ENCODE measurements at places on chromosomes 2 and 18.

- DNase-seq: no peak
Observed at GRCh38 chr2:162103443-162104009, 29.5 kb upstream of the DPP4 start.

DNA sequence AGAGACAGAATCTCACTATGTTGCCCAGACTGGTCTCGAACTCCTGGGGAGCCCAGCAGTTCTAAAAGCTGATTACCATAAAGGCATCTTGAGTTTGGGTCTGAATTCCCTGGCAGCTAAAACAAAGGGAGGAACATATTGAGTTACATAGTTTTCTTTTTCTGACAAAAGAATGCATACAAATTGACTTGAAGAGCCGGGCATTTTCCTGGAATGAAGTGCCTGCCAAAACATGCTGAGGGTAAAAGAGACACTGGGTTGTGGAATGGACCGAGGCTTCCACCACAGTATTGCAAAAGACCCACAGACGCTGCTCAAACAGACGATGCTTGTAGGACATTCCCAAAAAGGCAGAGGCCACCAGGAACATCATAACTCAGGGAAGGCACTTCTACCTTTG is 35.1 kb upstream of the ROCK2 start:
- DNase-seq: no peak

GRCh38 chr2:59167514-59167913 is 926.4 kb upstream of the FANCL start:
- no peak for DNase-seq

DNA sequence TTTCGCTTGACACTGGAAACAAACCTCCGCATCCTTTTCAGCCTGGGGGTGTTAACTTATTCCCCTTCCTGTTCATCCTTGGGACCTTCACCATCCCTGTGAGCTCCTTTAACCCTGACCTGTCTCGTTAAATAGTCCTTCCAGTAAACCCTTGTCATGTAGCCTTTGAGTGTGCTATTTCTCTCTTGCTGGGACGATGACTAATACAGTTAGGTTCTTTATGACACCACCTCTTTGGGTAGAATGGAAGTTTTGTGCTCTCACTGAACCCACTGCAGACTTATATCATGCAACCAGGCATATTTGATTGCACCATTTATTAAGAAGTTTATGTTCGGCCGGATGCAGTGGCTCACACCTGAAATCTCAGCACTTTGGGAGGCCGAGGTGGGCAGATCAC is 40.5 kb upstream of the GAREM1 start:
- no peak for DNase-seq

DNA sequence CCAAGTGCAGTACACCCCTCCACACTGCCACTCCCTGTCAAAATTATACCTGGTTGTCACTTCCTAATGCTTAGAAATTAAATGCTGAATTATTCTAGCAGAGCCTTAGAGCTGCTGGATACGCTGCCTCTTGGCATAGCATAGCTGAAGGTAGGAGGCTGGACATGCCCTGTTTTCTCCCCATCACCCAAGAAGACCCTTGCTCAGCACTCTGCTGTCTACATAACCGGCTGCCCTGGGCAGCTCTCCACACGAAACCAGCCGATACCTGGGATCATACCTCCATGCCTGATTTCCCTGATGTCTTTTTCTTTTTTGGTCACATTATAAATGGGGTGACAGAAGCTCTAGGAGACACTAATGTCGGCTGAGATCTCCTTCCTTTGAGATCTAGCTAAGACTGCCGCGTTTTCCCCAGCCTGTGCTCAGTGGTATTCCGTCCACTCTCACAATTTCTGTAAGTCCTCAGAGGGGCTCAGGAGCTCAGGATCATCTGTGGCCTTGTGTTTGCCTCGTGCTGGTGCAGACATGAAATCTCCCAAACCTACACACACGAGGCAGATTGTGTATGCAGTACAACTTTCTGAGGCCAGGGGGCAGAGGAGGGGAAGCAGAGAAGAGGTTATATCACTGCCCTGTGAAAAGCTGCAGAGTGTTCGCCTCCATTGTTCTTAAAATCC is 13.5 kb upstream of the ZAP70 start:
- peak; percentile 60 for DNase-seq

DNA sequence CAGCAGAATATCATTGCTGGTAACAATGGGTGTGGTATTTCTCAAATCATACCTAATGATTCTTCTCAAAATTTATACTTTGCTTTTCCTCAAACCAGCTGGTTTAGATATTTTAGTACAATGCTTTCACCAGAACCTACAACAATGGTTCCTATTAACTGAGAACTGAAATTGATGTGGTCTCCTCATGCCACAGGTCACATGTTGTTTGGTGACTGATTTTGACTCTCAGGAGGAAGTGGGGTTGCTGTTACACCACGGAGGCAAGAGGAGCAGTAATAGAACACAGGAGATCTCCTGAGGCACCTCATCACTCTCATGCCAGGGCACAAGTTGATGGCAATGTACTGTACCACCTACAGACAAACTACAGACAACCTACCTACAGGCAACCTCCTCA is 3.0 kb upstream of the CEP68 start:
- DNase-seq: no peak

DNA sequence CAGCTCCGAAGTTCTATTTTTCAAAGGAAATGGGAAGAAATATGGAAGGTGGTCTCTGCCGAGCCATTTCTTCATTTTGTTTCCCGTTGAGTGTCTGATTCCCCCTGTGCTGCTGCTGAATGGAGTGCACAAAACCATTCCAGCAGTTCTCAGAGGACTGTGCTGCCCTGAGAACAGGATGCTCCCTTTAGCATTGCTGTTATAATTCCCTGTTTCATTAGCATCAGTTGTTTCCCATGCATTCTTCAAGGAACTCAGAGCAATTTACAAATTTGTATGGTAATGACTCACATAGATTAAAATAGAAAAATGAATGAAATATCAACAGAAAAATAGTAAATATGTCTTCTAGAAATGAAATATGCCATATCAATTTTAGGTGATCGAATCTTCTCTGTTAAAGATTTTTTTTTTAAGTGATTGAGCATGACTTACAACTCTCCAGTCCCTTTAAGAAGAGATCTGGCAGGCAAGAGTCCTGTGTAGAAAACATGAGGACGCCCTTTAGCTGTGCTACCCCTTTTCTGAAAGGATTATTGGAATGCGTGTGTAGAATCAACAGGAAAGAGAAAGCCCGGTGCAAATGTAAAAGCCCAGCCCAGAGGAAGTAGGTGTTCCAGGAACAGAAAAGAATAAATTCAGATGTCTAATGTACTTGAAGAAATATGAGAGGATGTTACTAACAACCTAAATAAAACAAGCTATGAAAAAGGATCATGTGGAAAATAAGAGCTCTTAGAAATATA is 118.5 kb downstream of the ATP9B start:
- DNase-seq: no peak

DNA sequence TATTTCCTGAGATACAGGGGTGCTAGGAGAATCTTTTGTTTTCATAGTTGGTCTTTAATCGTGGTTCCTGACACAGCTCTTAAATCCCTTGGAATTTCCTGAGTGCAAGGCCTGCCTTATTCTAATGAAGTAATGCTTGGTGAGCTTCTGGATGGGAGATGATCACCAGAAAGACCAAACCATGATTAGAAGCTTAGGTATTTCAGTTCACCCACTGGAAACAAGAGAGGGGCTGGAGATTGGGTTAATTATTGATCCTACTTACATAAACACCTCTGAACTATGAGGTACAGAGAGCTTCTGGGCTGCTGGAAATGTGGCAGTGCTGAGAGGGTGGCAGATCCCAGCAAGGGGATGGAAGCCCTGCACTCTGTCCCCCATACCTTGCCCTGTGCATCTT is 406.8 kb downstream of the THSD7B start:
- no peak for DNase-seq

DNA sequence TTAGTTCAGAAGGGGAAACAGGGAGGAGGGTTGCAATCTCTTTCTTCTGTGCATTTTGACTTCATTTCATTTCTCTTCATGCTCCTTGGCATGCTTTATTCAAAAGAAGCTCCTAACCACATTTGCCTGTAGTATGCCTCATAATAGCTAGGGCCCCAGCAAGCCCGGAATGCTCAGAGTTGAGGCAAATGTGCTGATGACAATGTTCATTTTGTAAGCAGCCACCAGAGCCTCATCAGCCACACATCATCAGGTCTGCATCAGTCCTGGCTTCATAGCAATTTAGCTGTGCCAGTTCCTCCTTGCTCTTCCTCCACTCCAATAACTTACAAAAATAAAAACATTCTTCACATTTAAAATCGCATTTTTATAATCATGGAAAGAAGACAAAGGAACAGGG is 65.4 kb upstream of the MMADHC start:
- no peak for DNase-seq

DNA sequence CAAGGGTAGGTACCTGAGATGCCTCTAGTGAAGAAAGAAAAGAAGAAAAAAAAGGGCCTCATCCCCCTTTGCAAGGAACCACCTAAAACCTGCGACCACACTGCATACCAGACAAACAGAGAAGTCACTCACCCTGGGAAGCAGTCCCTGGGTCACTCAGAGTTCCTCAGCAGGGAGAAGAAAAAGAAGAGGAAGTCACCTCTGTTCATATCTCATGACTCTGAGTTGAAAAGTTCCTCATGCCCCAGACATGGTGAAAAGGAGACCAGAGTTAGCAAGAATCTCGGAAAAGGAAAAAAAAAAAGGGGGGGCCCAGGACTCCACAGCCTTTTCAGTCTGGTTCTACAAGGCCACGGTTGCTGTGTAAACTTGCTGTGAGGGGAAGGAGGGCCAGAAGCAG is 478.4 kb upstream of the NRXN1 start:
- DNase-seq: no peak

DNA sequence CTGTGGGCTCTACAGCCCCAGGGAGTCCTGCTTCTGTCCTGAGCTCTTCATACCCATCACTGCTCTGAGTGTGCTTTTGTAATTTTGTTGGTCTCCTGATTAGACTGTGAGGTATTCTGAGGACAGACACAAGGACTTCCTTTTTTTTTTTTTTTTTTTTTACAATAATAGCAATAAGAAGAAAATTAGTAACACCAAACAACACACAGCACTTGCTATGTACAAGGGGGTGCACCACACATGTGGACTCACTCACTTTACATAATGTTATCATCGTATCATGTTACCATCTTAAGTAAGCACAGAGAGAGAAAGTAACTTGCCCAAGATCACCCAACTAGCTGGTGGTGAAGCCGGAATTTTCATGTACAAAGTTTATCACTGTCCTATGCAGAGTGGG is 34.6 kb downstream of the MBP start:
- DNase-seq: no peak

DNA sequence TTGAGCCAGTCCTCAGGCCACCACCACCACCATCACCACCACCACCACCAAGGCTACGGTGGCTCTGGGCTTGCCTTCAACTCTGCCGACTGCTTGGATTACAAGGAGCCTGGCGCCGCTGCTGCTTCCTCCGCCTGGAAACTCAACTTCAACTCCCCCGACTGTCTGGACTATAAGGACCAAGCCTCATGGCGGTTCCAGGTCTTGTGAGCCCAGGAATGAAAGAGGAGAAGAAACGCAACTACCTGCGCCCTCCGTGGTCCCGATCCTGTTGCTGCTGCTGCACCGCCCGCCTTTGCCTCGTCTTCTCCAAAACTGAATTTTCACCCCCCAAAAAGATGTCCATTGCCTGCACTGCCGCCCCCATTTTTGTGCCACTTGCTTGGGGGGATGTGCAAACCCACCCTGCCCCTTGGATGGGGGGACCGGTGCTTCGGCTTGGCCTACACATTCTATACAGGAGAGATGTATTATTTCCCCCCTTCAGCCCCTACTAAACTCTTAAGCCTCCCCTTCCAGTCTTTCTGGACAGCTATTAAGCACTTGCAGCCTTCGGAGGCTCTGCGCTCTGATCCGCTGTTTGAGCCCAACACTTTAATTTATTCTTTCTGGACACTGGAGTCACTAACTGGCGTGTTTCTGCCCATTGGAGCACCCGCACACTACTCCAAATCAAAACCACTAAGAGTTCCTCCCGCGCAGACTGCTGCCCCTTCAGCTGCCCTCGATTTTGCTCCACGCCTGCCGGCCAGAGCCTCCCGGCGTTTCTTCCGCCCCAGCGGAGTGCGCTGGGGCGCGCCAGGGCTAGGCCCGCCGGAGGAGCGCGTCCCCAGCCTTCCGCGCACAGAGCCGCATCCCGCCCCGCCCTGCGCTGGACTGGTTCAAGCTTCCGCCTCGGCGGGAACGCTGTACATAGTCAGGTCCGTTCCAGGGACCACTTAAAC is 5.7 kb downstream of the OTX1 start:
- no peak for DNase-seq

DNA sequence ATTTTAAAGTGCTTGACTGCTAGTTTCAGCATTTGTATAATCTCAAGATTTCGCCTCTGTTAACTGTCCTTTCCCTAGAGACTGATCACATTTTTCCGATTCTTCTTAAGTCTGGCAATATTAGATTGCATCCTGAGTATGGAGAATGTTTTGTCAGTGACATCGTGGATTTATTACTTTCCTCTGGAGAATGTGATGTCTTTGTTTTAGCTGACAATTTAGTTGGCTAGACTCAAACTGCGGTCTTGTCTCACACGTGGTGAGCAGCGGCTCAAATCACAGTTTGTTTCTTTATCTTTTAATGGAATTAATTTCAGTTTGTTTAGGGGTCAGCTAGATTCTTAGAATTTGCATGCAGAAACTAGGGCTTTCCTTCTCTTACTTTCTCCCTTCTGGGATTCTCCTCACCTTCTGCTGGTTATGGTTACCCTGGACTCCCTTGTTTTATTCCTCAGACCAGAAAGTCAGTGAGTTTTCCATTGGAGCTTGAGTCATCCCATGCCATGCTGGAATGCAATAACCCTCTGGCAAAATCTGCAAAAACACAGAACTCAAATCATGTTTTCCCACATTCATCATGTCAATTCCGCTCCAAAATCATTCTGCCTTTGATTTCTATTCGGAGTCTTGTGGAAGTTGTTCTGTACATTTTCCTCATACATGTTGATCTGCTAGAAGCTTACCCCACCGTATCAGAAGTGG is 327.2 kb upstream of the TRIB2 start:
- no peak for DNase-seq

GRCh38 chr2:23900541-23901322 is 26.2 kb downstream of the ATAD2B start:
- DNase-seq: no peak

DNA sequence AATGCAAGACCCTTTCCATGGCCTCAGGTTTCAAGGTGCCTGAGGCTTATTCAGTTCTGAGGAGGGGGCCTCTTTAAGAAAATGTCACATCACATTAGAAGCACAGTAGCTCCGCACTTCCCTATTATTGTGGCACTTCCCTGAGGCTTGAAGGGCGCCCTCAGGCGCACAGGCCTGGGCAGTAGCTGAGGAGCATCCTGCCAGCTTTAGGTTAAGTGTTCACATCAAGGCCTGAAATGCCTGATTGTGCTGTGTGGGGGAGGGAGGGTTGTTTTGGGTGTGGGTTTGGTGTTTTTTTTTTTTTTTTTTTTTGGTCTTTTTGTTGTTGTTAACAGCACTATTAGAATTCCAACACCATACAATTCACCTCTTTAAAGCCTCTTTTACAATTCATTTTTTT is 107.9 kb downstream of the CABLES1 start:
- peak; percentile 47 for DNase-seq

DNA sequence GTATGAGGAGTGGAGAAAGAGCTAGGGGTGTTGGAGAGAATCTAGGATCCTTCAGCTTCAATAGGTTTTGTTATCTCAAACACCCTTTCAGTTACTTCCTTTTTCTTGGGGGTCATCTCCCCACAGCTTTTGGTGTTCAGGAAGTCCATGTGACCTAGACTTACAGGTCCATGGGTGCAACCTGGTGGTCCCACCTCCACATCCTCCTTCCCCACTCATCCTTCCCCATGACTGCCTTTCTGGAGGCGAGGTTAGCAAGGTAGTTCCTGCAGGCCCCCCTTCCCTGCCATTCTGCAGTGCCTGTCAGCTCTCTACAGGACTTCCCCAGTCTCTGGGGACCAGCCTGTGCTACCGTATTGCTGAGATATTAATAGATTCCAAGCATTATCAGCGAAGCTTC is 107.6 kb downstream of the TMEM17 start:
- no peak for DNase-seq
